ENCODE measurements at places on chromosomes 12 and 14.

GRCh38 chr12:38289396-38289795 is 27.2 kb upstream of the ALG10B start:
- no peak for DNase-seq

GRCh38 chr12:99284161-99284560 is 363.4 kb upstream of the GARIN6 start:
- no peak for DNase-seq

- DNase-seq = peak; percentile 25
Observed at GRCh38 chr12:48336061-48336460, 14.7 kb downstream of the ZNF641 start.

- no peak for DNase-seq
Observed at GRCh38 chr14:54747616-54748015, 155.0 kb downstream of the GCH1 start.

DNA sequence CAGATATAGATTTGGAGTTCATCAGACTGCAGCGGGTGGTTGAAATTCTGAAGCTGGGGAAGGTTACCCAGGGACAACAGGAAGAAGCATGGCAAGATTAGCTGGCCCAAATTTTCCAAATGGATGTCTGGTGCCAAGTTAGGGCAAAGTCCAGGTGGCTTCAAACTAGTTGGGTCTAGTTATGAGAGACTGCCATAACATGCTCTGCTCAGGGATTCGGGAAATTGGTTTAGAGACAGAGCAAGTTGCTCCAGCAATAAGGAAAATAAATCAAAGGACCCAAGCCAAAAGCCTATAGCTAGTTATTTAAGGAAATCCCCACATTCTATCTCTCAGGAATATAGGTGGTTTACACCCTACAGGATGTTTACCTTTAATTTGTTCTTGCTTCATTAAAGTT is 125.7 kb upstream of the BTG1 start:
- no peak for DNase-seq

GRCh38 chr12:132419631-132420246 is 70.2 kb upstream of the FBRSL1 start:
- no peak for DNase-seq

- no peak for DNase-seq
Observed at GRCh38 chr12:52059582-52060497, 8.6 kb downstream of the NR4A1 start.

- no peak for DNase-seq
Observed at GRCh38 chr14:104822821-104823615, 22.1 kb downstream of the ZBTB42 start.

DNA sequence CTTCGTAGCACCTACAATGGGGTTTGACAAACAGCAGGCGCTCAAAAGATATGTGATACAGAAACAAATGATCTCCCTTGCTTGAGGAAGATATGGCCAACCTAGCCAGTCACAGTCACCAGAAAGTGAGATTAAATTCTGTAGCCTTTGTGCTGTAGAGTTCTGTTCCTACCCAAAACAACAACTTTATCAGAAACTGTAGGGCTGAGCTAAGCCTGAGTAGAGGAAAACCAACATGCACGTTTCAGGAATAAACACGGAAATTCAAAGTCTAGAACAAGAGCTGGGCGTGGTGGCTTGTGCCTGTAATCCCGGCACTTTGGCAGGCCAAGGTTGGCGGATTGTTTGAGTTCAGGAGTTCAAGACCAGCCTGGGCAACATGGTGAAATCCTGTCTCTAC is 23.0 kb downstream of the AICDA start:
- DNase-seq = no peak
